ENCODE measurements at places on chromosomes 11 and 22.

- DNase-seq = no peak
Observed at GRCh38 chr11:67450796-67451657, 1.5 kb downstream of the GPR152 start.

- DNase-seq = no peak
Observed at GRCh38 chr11:7974668-7975067, 9.4 kb upstream of the NLRP10 start.

GRCh38 chr11:115578275-115578674, 74.1 kb upstream of the CADM1 start:
- DNase-seq = no peak

DNA sequence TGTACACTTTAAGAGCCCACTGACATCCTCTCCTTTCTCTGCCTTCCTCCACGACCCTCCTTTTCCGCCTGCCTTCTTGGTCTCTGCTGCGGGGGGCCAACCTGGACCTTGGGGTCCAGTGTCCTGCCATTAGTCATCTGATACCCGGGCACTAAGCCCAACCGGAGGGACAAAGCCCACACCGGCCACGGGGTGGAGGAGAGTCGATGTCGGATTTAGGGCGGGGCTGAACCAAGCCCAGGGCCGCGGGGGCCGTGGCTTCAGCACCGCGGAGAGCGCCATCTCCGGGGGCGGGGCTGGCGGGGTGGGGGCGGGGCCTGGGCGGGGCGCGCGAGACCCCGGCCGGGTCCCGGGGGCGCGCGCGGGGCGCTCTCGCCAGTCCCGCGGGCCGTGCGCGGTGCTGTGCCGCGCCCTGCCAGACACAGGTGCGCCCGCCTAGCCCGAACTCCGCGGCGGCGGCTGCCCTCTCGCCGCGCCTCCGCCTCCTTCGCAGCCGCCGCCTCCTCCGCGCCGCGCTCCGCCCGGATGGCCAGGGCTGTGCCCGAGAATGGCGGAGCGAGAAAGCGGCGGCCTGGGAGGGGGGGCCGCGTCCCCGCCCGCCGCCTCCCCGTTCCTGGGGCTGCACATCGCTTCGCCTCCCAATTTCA, at the start of gene MAPK8IP1:
Gene MAPK8IP1 (plus strand): TSS at position 378 of the 647 bp plus-strand sequence. CDS start 170 bp downstream, at position 548.
- DNase-seq = no peak

- no peak for DNase-seq
Observed at GRCh38 chr11:129359748-129360147, 15.9 kb upstream of the BARX2 start.

- no peak for DNase-seq
Observed at GRCh38 chr11:66651016-66651415, 12.5 kb downstream of the RBM4 start.

GRCh38 chr11:10900681-10901415, 43.0 kb upstream of the ZBED5 start:
- DNase-seq = no peak

- DNase-seq = no peak
Observed at GRCh38 chr11:37926772-37927171, 1328.7 kb upstream of the RAG2 start.

GRCh38 chr11:78562398-78562797, 12.3 kb downstream of the NARS2 start:
- DNase-seq = no peak

- DNase-seq = peak; percentile 29
Observed at GRCh38 chr11:62444236-62444833, 25.5 kb downstream of the SCGB1A1 start.

DNA sequence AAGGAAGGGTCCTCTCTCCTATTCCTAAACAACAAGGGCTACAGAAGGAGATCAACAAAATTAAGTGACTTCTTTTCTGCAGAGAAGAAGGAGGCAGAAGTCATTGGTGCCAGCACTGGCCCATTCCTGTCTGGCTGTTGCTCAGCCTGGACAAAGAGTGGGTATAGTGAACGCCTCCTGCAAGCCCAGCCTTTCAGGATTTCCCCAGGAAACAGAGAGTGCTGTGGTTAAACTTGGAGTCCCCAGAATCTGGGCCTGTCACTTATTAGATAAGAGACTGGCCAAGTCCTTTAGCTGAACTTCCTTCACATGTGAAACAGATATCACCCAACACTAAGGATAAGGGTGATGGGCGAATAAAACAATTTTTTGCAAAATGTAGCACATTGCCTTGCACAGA, 10.9 kb downstream of the TST start:
- DNase-seq = no peak

GRCh38 chr11:86136538-86136937, 67.7 kb upstream of the PICALM start:
- DNase-seq = no peak

- peak; percentile 51 for DNase-seq
Observed at GRCh38 chr11:11155962-11156815, 196.9 kb downstream of the CSNK2A3 start.

- DNase-seq = no peak
Observed at GRCh38 chr11:82003671-82004515, 729.8 kb downstream of the FAM181B start.

DNA sequence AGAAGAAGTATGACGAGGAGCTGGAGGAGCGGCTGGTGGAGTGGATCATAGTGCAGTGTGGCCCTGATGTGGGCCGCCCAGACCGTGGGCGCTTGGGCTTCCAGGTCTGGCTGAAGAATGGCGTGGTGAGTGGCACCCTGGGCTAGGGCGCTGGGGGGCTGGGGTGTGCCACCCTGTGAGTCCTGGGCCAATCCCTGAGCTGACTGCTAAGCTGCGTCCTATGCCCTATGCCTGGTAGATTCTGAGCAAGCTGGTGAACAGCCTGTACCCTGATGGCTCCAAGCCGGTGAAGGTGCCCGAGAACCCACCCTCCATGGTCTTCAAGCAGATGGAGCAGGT, 3.9 kb downstream of the TAGLN start:
- DNase-seq = no peak

DNA sequence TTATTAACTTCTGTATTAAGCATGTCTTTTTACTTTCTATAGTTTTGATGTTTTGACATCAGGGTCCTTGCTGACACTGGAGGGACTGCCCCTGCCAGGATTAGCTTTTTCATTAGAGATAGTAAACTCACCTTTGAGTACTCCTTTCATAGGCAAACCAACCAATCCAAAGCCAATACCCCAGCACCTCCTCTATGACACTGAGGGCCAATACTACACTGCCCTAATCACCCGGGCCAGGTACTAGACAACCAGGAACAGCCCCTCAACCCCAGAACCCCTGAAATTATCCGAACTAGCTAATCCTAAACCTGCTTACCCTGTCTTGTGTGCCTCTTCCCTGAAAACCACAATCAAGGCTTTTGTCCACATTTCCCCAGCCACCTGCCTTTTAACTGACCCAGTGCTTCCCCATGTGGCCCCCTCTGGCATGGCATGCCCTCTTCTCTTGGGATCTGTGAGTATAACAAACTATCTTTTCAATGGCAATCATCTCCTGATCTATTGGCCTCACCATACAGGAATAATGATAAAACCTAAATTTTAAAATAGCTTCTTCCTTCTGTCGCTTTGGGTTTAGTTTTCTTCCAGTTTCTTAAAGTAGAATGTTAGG, 31.2 kb downstream of the RAB6A start:
- DNase-seq = no peak

DNA sequence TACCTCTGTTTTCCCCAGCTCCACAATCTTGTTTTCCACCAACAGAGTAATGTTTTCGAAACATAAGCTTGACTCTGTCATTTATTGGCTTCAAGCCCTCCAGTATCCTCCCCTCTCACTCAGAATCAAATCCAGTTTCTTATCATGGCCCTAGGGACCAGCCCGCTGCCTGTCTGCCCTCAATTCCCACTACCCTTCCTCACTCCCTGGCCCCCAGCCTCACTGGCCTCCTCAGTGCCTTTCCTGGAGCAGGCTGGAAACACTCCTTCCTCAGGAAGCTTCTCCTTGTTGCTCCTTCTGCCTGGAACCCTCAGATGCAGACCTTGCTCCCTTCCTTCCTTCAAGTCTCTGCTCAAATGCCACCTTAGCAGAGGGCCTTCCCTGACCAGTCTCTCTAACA, 3.9 kb downstream of the POLD4 start:
- no peak for DNase-seq

- DNase-seq = no peak
Observed at GRCh38 chr11:118652681-118653181, 26.7 kb downstream of the TREH start.

DNA sequence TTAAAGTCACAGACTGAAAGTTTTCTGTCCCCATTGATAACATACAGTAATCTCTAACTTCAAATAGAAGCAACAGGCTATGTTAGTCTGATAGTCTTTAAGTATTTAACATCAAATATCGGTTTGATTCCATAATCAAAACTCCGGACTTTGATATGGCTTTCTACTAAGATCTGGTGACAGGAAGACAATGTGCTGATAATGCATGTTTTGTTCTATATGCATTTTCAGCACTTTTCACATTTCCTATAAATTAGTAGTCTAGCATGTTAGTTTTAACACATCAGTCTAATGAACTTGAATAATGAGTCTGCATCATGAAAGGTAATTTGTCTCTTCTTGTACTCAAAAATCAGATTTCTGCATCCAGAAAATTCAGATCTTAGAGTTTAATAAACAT, 252.7 kb downstream of the SBF2 start:
- DNase-seq = no peak

DNA sequence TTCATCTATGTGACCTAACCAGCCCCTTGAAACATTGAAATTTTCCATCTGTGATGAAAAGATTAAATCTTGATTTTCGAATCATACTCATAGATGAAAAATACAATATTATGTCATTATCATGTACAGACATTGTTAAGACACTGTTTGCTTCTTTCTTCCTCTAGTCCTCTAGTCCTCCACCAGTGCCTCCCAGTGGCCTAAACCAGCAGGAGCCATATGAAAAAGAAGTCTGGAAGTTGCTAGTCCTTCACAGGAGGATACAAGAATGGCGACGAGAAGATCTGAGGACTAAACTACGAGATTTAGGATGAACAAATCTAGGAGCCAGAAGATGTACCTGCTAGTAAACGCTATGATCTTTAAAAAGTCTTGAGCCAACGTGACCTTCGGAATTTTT, 134.1 kb downstream of the SLC17A6 start:
- DNase-seq = no peak

DNA sequence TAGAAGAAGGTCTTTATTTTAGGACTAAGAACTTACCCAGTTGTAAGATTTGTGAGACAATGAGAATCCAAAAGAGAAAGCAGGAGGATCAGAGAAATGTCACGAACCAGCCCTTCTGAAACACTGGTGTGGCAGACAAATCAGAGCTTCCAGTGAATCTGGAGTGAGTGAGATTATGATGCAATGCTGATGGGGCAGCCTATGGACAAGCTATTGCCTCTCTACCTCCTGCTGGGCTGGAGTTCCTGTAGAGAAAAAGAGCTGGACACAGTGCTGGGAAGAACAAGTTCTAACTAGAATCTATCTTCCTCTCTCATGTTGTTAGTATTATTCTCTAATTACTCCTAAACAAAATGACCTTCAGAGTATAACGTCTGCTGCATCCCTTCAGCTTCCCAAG, 12.0 kb upstream of the ANO3 start:
- no peak for DNase-seq

GRCh38 chr11:124738713-124739478, 846 bp upstream of the NRGN start:
- no peak for DNase-seq

DNA sequence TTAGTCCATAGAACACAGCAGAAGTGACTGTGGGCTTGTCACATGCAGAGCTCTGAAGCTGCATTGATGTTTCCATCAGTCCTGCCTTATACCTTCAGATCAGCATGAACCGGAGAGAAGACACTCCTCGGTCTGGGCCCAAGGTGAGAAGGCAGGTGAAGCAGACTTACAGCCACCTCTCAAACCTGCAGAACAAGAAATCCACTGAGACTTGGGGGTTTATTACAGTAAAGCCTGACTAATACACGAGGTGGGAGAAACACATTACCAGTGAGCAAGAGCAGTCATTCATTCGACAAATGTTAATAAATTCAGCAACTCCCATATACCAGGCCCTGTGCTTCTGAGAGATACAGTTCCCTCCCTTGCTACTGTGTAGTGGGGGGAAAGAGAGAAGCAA, 279.0 kb downstream of the DDX10 start:
- DNase-seq = no peak

DNA sequence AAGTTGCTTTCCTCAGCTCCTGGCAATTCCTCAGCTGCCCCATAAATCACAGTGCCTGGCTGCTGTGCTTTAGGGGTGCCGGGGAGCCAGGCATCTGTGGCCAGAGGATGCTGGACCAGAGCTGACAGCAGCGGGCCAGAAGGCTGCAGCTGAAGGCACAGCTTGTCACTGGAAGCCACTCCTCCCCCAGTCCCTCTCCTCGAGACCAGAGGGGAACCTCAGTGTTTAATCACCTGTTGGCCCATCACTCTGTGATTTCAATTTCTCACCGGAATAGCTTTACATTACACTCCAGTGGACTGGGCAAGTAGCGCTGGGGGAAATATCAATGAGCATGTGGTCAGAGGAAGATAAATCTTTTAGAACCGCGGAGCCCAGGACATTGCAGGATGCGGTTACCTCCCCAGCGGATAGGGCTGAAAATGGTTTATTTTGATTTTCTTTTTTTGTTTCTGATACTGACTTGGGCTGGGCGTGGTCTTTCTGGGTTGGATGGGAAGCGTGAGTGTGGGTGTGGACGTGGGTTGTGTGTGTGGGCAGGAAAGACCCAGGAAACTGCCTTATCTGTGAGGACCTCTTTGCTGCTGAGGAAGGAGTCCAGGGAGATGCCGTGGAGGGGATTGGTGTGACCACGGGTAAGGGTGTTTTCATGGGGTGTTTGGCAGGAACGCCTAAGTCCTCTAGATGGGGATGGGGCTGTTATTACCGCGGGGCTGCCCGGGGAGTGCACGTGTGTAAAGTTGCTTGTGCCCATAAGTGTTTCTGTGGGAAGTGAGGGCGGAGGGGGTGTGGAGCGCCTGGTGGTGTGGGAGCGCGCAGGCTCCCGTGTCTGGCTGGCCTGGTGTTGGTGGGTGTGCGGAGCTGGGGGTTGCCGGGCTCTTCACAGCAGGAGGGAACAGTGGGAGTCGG, 4.0 kb downstream of the DAGLA start:
- no peak for DNase-seq

DNA sequence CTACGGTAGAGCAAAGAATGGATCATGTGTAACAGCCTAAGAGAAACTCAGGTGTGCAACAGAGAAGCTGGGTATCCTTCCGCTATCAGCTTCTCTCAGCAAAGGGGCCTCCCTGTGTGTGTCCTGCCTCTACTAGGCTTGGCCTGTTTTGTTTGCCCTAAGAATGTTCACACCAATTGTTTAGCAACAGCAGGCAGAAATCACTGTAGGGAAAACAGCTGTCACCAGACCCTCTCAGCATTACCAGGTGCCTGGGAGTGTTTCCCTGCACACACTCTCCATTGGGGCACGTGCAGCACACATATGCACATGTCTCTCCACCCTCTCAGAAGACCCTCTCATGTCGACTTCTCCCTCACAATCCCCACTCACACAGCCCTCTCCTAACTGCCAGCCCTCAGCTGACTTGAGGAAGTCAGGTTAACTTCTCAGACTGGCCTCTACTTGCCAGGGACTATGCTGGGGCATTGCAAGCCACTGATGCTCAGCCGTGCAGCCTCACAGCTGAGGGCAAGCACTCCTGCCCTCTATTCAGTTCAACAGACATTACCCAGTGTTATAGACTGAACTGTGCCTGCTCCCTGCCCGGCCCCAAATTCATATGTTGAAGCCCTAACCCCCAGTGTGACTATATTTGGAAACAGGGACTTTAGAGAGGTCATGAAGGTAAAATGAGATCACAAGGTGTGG, 97.6 kb downstream of the TRIM29 start:
- no peak for DNase-seq

Data from activated naive CD4-positive, alpha-beta T cell (primary cell).